ENCODE measurements at places on chromosomes 3 and 15.

DNA sequence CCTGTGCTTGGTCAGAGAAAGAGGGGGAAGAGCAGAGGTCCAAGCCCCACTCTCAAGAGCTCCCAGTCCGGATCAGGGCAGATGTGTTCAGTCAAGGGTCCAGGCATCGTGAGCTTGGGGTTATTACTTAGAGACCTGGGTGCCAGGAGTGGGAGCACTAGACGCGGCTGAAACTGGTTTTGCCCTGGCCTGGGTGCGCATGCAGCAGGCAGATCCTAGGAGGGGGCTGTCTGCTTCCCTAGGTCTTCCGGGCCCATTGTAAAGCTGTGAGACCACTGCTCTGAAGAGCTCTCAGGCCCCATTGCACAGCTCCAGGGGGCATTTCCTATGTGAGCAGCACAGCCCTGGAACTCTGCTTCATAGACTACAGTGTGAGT is 204.9 kb upstream of the LINGO1 start:
- DNase-seq, result no peak

DNA sequence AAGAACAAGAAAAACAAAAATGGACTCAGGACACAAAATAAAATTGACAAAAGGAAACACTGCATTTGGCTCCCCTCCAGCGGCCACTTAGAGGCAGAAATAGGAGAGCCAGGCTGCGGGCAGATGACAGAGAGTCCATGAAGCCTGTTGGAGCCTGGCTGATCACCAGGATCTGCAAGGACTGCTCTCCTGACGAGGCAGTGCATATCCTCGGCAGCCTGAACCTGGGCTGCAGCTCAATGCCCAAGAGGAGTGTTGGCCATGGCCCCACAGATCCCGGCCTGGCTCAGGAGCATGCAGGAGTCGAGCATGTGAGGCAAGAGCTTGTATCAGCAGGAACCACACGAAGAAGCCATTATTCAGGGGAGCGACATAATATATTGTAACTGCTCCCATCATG is 199.8 kb downstream of the STT3B start:
- DNase-seq, result no peak

- no peak for DNase-seq
Measured at GRCh38 chr3:48990636-48991469, 812 bp downstream of the P4HTM start.

DNA sequence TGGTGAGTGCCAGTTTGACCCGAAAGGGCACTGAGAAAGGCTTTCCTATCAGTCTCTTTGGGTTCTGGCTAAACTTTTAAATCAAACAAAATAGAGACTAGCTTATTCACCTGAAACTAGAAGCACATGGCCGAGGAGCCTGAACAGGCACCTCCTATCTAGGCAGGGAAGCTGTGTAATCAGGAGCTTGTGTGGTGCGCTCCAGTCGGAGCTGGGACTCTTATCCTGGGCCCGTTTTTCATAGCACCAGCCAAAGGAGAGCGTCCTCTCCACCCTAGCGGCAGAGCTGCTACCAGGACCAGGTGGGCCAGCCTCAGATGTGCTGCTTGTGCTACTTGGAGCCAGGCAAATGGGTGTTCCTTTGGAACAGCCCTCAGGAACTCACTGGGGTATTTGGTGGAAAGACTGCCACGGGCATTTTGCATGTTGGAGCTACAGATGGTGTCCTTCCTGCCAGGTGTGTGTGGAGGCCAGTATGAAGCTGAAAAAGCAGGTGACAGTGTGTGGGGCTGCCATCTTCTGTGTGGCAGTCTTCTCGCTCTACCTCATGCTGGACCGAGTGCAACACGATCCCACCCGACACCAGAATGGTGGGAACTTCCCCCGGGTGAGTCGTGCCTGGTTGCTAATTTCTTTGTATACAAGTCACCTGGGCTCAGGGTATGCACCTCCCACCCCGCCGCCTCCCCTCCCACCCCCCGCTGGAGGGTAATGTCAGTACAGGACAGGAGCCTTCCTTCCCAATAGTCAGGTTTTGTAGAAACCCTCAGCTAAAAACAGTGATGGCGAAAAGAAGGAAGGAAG is 833 bp downstream of the MAN2A2 start:
- no peak for DNase-seq

DNA sequence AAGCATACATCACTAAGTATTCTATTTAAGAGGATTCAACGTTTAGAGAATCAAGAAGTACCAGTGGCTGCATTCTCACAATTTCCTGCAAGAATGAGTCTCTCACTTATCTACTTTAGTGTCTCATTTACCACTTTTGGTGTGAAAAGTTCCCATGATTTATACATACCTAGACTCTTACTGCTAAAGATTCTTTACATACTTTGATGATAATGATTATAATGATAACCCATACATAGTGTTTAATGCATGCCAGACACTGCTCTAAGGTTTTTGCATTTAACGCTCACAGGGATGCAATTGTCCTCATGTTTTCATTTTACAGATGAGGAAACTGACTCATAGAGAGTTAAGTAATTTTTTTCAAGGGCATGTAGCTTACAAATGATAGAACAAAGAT is 133.6 kb downstream of the TMEM108 start:
- no peak for DNase-seq

- no peak for DNase-seq
Measured at GRCh38 chr15:88535100-88535499, 11.4 kb downstream of the DET1 start.

DNA sequence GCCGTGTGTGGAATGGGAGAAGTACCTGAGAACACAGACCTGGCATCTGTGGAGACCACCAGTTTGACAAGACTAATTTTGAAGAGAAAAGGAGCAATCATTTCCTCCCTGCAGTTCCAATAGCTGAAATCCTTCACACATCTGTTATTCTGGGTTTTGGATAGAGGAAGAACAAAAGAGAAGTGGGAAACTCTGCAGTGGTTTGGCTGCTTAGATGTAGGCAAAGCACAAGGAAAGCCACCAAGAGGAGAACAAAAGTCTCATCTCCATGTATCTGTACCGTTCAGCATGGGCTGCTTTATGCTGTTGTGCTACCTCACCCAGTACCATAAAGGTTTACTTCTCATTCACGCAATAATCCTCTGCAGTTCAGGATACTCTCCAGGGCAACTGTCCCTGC is 153.1 kb upstream of the COL8A1 start:
- DNase-seq, result no peak

DNA sequence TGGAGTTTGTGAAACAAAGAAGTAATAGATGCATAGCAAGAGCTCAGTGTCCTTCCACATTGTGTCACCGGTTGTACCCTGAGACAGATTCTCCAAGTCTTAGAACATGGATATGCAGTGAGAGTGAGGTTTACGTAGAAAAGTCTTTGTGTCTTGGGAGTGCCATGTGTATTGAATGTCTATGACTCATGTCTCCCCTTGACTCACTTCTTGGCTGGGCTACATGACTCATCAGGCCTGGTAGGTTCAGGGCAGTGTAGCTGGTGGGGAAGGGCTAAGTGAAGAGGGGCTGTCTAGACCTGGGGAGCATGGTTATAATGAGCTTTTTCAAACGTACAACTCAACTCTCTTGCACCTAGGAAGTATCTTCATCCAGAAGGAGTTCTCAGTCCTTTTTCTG is 167.4 kb downstream of the GAP43 start:
- DNase-seq, result no peak

DNA sequence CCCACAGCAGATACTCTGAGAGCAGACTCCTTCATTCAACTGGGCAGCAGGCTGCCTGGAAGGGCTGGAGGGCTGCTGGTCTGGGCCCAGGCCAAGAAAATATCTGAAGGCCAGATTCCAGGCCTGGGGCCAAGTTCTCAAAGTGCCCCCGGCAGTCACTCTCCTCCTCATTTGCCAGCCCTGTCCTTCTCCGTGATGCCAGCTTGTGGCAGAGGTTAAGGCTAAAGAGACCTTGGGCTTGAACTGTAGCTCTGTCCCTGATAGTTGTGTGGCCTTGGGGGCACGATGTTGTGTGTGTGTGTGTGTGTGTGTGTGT is 39.0 kb downstream of the FAM3D start:
- no peak for DNase-seq

- DNase-seq, result no peak
Measured at GRCh38 chr3:111684640-111685039, 89.5 kb upstream of the ZBED2 start.

DNA sequence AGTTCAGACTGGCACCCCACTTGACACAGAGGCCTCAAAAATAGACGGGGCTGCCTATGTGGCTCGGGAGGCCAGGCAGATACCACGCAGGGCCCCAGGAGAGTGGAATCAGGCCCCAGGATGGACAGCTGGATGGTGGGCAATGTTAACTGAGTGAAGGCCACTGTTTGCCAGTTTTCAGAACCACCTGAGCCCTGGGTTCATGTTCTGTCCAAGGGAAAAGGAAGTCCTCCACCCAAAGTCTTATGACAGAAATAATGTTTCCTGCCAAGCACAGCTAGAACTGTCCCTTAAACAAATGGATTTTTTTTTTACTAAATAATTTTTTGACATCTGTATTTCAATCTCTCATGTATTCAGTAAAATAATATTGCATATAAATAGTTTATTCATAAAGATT is 228.4 kb downstream of the KLF13 start:
- DNase-seq, result no peak

DNA sequence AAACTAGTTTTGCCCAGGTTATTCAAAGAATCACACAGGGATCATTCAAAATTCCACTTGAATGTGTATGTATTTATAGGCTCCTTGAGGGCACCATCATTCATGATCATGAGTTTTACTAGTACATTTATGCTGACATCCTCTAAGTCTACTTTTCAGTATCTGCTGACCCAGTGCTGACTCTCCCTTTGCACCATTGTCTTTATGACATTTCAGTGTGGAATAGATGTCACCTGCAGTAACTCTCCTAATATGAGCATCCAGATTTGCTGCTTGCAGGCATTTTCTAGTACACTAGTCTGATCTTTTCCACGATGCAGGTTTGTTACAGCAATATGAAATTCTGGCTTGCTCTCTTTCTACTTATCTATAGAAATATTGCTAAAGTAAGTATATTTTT is 1603.5 kb downstream of the SI start:
- no peak for DNase-seq

DNA sequence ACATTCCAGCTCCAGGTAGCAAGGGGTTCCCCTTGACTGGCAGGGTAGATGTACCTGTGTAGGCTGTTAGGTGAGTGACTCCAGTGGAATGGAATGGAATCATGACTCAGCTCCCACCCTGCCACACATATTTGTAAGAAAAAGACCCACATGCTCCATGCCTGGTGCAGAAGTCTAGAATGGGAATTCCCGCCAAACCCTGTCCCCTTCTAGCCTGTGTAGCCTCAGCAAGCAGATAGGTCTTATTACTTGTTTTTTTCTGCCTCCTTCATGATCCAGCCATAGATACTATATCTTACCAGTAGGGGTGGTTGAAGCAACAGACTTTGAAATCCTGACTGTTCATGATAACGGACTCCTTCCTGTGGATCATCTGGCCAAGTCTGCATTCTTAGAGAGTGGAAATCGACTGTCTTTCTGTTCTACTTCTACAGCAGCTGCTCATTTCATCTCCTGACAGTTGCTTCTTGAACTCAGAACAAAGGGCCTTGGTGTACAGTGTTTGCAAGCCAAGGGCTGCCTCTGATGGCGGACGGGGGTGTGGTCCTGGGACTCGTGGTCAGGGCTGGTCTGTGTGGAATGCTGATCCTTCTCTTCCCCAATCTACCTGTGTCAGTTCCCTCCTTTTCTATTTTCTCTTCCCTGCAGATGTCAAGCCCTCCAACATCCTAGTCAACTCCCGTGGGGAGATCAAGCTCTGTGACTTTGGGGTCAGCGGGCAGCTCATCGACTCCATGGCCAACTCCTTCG is 16.3 kb downstream of the SNAPC5 start:
- no peak for DNase-seq

DNA sequence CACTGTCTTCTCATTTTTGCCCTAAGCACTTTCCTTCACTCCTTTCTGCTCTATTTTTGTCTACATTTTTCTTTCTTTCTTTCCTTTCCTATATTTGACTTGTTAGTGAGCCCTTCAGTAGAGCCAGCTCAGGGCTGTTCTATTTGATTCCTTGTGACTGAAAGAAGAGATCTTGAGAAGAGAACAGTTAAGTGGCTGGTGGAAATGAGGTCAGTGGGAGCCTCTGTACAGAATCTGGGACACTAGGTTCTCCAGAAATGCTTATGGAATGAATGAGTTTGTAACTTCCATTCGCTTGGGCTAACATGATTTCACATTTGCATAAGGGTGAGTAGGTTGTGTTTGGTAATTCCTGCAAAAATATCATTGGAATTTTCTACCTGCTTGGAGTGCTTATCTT is 45.6 kb downstream of the CACNA2D3 start:
- DNase-seq, result no peak

- DNase-seq, result no peak
Measured at GRCh38 chr3:49899815-49900214, 3.9 kb downstream of the MST1R start.

GRCh38 chr3:176159796-176160195 is 1037.5 kb downstream of the TBL1XR1 start:
- no peak for DNase-seq

DNA sequence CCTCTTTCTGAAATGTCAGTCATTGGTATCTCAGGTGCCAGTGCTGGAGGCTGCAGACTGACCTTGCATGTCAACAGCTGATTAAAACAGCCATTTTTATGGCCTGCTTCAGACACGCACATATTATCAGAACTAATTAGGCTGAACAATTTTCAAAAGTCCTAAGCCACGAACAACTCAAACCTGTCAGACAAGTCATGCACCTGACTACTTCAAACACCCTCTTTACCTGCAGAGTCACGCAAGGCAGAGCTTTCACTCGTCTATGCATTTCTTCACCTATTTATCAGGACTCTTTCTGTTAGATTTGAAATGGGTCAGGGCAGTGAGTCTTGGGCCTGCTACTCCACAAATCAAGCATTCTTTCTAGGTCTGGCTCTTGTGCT is 26.7 kb downstream of the CLK3 start:
- DNase-seq, result no peak

GRCh38 chr3:64290864-64291263 is 65.6 kb upstream of the PRICKLE2 start:
- no peak for DNase-seq

DNA sequence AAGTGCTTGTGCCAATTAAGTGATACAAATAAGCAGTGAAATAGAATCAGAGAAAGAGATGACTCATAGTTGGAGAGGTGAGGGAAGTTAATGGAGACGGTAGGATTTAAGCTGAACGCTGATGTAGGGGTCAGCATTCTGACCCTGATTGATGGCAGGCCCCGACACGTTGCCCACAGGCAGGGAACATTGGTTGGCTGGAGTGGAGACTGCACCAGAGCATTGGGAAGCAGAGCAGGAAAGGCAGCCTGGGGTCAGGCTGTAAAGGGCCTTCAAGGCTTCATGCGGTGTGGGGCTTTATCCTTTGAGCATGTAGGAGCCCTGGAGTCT is 68.6 kb downstream of the DCUN1D1 start:
- DNase-seq, result no peak

- DNase-seq, result no peak
Measured at GRCh38 chr3:140572334-140572733, 105.5 kb upstream of the TRIM42 start.

GRCh38 chr3:14614189-14614588 is 37.4 kb upstream of the CCDC174 start:
- DNase-seq, result no peak

GRCh38 chr3:11610044-11610671 is 33.6 kb downstream of the VGLL4 start:
- DNase-seq, result peak; percentile 49

- DNase-seq, result no peak
Measured at GRCh38 chr3:198081421-198081844, 121.4 kb downstream of the LMLN start.

GRCh38 chr3:61793521-61793920 is 232.2 kb downstream of the PTPRG start:
- no peak for DNase-seq

GRCh38 chr3:57659806-57660439 is 33.0 kb downstream of the DENND6A start:
- DNase-seq, result no peak
